ENCODE measurements at places on chromosomes 7 and 10.

GRCh38 chr10:62047228-62047892, 145.9 kb downstream of the ARID5B start:
- DNase-seq: peak; percentile 3

GRCh38 chr7:27677912-27678612, 15.4 kb upstream of the HIBADH start:
- no peak for DNase-seq

DNA sequence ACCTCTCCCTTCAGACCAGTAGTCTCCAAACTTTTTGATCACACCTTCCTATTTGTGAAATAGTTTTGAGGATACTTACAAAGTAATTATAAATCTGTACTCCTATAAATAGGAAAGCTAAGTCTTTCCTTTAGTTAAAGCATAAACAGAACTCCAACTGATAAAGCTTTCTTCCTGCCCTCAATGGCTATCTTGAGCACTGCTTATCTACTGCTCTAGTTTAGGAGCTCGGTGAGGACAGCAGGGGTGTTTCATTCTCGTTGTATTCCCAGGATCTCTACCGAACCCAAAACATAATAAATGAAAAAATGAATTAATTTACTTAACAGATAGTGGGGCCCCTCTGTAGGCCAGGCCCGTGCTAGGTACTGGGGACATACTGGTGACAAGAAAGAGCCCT, 17.7 kb downstream of the SORBS1 start:
- DNase-seq: no peak

DNA sequence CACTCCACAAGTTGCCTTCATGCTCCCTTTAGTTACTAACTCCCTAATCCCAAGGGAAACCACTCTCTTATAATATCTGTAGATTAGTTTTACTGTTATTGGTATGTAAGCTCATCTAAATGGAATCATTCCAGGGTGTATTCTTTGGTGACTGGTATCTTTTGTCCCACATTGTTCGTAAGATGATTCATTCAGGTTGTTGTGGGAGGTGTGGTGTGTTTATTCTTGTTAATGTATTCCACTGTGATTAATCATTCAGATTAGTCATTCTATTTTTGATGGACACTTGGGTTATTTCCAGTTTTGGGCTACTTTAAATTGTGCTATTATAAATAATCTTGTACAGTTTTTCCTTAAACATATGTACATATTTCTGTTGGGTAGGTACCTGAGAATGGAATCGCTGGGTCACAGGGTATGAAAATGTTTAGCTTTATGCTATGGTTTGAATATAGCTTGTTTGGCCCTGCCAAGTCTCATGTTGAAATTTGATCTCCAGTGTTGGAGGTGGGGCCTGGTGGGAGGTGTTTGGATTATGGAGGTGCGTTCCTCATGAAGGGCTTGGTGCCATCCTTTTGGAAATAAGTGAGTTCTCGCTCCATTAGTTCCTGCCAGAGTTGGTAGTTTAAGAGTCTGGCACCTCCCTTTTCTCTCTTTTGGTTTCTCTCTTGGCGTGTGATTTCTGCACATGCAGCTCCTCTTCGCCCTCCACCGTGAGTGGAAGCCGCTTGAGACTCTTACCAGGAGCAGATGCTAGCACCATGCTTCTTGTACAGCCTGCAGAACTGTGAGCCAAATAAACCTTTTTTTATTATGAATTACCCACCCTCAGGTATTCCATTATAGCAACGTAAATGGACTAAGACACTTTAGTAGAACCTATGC, 13.8 kb downstream of the BTRC start:
- DNase-seq: no peak

- no peak for DNase-seq
Measured at GRCh38 chr7:40682696-40683095, 547.9 kb downstream of the SUGCT start.

DNA sequence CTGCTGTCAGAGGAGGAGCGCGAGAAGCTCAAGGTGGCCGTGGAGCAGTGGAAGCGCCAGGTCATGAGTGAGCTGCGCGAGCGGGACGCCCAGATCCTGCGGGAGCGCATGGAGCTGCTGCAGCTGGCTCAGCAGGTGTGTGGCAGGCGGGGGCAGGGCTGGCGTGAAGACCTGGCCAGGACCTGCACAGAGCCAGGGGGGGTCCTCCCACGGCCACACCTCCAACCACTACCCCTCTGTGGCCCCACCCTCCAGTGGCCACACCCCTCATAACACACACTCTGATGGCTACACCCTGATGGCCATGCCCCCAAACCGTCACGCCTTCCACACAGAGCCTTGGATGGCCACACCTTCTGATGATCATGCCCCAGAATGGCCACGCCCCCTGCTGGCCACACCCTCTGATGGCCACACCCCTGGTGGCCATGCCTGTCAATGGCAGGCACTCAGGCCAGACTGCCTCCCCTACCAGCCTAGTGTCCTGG, 23.4 kb upstream of the DPYSL4 start:
- peak; percentile 51 for DNase-seq

DNA sequence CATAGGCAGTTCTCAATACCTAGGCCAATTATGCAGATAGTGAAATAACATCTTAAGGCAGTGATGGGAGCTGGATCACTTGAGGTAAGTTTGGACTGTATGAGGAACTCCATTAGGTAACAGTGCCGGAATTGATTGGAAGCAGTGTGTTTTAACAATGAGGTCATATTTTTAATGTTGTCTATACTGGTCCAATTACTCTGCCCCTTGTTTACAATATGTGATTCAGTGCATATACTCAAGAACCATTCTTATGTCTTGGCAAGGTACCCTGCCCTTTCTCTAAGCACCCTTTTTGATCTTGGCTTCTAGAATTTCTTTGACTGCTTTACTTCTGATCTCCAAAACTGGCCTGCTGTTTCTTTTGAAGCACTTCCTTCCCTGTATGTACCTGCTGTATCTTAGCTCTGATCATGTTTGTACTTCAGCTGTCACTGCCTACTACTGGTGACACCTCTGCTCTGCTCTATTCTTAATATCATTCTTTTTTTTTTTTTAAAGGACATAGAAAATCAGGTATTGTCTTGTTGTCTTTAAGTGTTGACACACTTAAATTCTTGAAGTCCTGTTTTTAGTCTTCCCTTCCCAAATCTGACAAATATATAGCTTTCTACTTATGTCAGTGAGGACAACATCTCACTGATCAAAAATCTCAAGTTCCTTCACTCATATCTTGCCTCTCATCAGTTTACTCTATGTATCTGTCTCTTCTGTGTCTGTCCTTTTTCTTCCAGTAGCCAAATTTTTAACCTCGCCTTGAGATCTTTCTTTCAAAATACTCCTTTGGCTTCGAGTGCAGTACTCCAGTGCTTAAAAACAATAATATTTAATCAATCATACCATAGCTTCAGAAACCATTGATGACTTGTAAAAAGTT, 46.4 kb upstream of the RPA3 start:
- DNase-seq: no peak

- no peak for DNase-seq
Measured at GRCh38 chr10:69075431-69075830, 12.5 kb upstream of the SRGN start.

Data from NCI-H82 (cell line).